Kidney (tissue), 22 donors: ENCODE measurements at places on chromosomes 2 and 18.

- DNase-seq = no peak
Observed at GRCh38 chr2:232280341-232280740, 98.2 kb upstream of the ALPP start.

- DNase-seq = no peak
Observed at GRCh38 chr18:59685501-59685900, 11.7 kb downstream of the CCBE1 start.

GRCh38 chr2:207770602-207771404, 1.1 kb upstream of the FZD5 start:
- no peak for DNase-seq

DNA sequence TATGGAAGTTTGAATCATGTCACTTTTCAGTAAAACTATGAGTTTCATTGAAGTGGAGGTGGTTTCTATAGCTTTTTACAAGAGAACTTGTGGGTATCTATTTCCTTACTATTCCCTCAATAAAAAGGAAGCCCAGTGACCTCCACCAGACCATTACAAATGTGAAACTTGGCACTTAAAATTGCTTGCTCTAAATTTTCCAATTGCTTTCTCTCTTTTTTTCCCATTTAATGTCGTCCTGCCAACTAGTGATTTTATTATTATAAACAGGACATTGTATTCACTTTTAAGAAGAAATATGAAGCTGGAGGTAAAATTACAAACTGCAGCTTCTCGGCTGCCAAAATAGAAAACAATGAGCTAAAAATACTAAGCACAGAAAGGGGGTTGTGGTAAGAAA, 208.2 kb upstream of the ALPP start:
- peak; percentile 13 for DNase-seq

DNA sequence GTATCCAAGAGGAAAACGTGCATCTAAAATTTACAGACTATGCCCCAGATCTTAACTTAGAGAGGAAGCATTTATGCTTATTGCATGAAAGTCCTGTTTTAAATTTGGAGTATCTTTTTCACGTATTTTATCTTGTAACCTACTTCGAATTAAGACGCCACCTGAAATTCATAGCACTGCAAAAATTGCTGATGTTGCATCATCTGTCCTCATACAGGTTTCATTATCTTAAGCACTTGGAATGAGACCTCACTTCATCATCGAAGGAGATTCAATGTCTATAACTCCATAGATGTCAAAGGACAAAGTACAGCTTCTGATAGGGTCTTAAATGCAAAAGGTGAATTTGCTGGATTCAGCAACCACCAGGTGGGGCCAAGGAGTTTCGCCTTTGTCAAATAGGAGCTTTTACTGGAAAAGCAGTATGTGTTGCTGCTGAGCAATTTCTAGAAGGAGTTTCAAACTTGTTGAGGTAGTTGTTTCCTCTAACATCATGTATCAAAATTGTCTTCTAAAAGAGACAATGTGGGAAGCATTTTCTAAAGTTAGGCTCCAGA, 106.4 kb upstream of the CCDC85A start:
- DNase-seq = no peak

DNA sequence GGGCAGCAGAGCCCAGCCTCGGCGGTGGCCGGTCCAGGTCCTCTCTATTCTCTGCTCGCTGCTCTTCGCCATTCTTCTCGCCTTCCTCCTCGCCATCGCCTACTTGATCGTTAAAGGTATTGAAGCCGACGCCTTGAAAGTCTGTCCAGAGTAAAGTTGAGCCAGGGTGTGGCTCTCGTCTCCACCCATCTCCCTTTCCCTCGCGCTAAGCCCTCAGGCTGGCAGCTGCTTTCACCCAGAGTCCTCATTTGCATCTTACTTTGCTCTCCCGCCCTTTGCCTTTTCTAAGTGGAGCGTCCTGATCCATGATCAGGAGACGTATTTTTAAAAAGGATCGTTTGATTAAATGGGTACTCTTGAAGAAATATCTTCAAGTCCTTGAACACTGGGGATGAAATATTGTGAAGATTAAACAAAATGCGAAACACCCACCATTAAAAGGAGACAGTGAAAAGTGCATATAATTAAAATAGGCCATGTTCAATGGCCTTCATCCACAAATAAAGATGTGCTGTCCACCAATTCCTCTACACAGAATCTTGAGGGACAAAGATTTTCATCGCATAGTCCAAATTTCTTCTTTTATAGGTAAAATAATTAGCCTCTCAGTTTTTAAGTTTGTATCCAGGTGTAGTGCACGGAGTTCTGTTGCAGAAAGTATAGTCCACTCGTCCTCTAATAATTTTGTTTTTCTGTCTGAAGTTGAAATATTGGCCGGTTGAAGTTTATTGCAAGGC, 657 bp downstream of the ARL6IP6 start:
- peak; percentile 65 for DNase-seq

GRCh38 chr2:65407240-65407639, 25.2 kb downstream of the SPRED2 start:
- no peak for DNase-seq

DNA sequence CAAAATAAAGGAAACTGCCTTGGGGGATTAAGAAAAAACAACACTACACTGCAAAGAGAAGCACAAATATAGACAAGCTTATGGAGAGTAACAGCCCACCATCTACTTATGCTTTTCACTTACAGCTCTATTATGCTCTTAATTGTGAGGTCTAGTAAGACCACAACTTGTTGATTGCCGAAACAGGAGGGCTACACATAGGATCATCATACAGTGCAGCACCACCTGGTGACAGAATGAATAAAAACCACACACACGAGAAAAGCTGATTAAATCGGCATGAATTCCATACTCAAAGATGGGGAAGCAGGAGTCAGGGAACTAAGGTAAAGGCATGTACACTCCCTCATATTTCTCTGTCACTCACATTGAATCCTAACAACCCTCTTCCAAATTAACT, 259.2 kb downstream of the IKZF2 start:
- no peak for DNase-seq

DNA sequence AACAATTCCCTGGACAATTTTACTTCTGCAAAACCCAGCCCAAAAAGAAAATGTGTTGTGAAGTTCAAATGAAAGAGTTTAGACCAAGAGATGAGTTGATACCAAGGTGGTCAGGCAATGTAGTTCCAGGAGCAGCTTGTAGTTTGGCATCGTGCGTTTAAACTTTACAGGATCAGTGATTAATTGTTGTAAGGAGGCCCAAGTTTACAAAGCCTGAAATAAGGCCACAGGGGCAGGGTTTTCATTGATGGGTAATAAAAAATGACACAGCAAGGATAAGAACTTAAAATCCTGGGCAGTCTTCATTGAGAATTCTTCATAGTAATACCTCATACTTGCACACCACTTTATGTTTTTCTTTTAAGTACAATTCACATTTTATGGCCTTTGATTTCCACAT, 463.9 kb upstream of the HNRNPA3 start:
- DNase-seq = no peak

DNA sequence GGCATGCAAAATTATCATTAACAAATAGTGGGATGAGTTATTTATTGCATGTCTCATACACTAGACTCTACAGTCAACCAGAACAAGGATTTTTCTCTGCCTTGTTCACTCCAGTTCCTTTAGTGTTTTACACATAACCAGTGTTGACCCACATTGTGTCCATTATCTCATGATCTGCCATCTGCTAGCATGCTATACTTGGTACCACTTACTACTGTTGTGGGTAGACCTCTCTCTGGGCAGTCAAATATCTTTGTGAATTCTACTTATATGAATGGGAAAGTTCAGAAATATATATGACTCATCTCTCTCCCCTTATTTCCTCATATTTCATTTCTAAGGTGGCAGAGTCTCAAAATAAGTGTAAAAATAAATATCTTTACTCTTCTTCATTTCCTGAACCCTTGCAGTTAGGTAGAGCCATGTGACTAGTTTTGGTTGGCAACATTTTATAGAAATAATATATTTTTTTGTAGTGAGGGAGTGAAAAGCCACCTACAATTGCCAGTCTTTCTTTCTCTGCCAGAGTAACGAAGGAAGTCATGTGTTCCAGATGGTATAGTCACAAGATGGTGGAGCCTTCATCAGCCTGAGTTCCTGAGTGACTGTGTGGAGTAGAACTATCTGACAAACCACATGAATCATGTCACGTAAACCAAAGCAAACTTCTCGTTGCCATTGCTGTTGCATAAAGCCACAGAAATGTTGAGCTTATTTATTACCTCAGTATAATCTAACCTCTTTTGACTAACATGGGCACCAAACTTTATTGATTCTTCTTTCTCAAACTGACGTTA, 704.0 kb downstream of the RNF144A start:
- no peak for DNase-seq

DNA sequence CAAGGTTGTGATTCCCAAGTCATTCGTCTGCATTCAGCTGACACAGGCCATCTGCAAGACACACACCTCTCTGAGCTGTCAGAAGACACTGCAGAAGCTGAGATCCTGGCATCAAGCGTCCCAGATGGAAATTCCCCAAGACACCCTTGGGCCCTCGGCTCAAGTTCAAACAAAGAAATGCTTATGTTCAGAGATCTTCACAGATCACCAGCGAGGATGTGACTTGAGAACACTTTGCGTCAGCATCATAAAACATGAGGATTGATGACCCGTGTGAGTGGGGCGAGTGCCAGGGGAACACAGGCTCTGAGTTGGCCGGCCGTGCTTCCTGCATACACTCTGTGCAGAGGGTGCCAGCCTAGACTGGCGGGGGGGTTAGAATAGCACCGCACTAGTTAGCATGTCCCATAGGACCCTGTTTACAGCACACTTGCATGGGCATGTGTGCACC, 36.8 kb downstream of the KCNIP3 start:
- peak; percentile 92 for DNase-seq

DNA sequence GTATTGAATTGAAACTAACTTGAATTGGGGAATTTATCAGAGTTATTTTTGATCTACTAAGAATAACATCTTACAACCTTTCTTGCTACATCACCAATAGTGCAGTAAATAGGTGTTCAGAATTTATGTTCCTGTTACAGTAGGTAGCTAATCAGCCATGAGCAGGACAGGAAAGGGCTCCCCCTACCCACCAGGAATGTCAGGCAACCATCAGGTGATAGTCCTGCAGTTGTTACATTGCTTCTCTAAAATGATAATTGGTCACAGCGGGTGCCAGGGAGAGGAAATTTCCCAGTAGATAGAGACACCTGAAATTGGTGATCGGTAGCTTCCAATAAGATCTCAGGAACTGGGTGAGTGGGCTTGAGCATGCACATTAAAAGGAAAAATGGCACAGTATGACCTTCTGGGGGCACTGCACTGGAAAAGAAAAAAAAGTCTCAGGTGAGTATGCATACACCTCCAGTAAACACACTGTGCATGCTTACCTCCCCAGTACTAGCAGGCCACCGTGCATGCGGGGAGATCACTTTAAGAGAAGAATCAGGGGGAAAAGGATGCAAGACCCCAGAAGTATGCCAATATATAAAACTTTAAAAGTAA, 1092.0 kb upstream of the LRRTM1 start:
- DNase-seq = no peak

DNA sequence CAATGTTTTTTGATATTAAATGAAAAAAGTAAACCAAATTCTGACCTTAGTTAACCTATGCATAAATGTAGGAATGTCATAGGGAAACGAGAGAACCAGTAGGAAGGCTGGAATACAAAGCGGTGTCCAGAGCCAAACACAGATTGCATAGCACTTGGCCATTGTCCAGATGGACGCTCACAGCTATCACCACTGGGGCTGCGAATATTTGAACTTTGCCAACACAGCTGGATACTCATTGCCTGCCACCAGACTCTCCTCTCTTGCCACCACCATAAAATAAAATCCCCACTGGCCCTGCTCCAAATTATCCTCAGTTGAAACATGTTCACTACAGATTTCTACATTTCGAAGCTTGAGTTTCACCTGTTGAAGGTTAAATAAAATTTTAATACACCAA, 159.3 kb upstream of the GULP1 start:
- no peak for DNase-seq

GRCh38 chr2:127128445-127128904, 21.5 kb upstream of the BIN1 start:
- peak; percentile 89 for DNase-seq

- DNase-seq = no peak
Observed at GRCh38 chr18:24538414-24539264, 78.2 kb downstream of the HRH4 start.

- DNase-seq = peak; percentile 73
Observed at GRCh38 chr2:28437149-28437835, 44.6 kb downstream of the FOSL2 start.

GRCh38 chr2:9638532-9638931, 7.7 kb upstream of the YWHAQ start:
- no peak for DNase-seq

DNA sequence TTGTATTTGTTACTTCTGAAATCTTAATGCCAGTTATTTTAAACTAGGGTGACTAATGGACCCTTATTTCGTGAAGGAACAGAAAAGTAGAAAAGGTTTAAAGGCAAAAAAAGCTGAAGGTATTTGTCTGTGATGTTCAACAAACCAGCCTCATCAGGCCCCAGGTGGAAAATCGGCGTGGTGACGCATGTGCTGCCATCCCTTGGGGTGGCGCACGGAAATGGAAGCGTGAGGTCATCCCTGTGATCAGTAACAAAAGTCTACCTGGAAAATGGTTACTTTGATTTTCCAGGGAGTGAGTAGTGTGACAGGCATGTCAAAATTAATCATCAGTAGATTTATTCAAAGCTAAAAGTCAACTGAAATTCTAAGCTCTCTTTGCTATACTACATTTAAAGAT, 313.2 kb downstream of the GBX2 start:
- no peak for DNase-seq

- no peak for DNase-seq
Observed at GRCh38 chr2:71281950-71282349, 49.6 kb upstream of the ZNF638 start.

DNA sequence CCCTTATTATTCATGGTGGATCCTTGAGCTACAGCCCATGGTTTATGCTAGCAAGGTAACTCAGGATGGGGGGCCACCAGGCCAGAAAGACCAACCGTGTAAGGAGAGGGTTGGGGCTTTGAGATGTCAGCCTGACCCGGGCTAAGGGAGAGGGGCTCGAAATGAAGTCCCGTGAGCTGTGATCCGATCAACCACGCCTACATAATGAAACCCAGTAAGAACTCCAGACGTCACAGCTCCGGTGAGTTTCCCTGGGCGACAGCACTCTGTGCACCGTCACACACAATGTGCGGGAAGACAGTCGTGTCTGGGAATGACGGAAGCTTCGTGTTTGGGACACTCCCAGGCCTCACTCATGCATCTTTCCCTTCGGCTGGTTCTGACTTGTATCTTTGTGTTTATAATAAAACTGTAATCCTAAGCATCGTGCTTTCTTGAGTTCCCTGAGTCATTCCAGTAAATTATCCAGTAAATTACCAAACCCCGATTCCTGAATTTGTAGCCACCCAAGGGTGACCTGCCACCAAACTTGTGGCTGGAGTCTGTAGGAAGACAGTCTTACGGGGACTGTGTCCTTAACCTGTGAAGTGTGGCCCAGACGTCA, 44.2 kb downstream of the CYP27C1 start:
- peak; percentile 76 for DNase-seq

- no peak for DNase-seq
Observed at GRCh38 chr2:204280262-204280668, 265.0 kb upstream of the PARD3B start.

- no peak for DNase-seq
Observed at GRCh38 chr2:59888706-59889105, 664.7 kb downstream of the BCL11A start.

GRCh38 chr2:136384531-136385303, 266.8 kb upstream of the CXCR4 start:
- DNase-seq = no peak

- no peak for DNase-seq
Observed at GRCh38 chr2:57842531-57842930, 204.1 kb upstream of the VRK2 start.

GRCh38 chr18:30992231-30992630, 50.3 kb downstream of the DSC3 start:
- DNase-seq = no peak

- DNase-seq = no peak
Observed at GRCh38 chr18:66193938-66194337, 410.0 kb downstream of the CDH19 start.
